ENCODE measurements at places on chromosomes 12 and 14. TPM values are rescaled to one million over a fixed set of nuclear protein-coding genes. Genes with fewer than 3 reads are reported as not detected.

Gene FGD4
- 5.9 TPM for total RNA-seq

Gene UBR7
- total RNA-seq, result 11.4 TPM

Gene IL31
- not detected for total RNA-seq

Gene SLC7A8
- total RNA-seq, result 1.1 TPM

Gene AMN
- total RNA-seq, result not detected

Gene RPL10L
- not detected for total RNA-seq

Gene MYH6
- not detected for total RNA-seq

Gene INSM2
- not detected for total RNA-seq

Gene GUCY2C
- not detected for total RNA-seq

Gene APAF1
- total RNA-seq, result 31.8 TPM

Gene NAV3
- total RNA-seq, result 62.4 TPM

Gene FAM181A
- total RNA-seq, result not detected
